ENCODE measurements at places on chromosomes 11 and 22.

DNA sequence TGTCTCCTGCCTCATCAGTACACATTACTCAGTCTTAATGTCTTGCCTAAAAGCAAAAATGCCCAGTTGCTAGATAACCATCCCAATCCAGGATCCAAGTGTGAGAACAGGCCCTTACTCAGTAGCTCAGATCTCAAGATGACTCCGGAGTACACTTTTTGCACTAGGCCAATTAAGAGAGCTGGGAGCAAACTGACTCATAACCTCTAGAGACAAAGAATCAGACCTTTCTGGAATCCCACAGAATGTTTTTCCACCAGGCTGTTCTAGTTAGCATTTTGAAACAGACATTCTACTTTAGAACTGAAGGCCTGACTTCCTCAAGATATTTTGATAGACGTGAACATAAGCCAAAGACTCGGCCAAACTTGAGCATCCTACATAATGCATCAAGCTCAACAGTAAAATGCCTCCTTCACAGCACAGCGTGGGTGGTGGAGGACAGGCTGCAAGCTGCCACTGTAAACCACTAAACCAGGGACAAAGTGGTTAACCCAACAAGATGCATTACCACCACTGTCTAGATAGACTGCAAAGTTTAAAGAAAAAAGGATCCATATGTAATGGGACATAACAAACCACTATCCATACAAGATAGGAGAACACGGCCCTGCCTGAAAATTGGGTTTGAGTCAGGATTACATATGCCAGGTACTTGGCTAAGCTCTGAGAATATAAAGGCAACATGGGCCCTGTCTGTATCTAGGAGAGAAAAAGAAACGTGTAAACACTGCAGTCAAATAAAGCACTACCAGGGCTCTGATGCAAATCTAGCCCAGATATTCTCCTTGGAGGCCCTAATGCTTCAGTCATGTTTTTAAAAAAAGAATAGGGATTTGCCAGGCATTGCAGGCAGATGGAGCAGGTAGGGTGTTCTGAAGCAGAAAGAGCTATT, 48.3 kb downstream of the MYH9 start:
- no peak for DNase-seq

GRCh38 chr11:2213890-2214526, 42.4 kb upstream of the TH start:
- no peak for DNase-seq

DNA sequence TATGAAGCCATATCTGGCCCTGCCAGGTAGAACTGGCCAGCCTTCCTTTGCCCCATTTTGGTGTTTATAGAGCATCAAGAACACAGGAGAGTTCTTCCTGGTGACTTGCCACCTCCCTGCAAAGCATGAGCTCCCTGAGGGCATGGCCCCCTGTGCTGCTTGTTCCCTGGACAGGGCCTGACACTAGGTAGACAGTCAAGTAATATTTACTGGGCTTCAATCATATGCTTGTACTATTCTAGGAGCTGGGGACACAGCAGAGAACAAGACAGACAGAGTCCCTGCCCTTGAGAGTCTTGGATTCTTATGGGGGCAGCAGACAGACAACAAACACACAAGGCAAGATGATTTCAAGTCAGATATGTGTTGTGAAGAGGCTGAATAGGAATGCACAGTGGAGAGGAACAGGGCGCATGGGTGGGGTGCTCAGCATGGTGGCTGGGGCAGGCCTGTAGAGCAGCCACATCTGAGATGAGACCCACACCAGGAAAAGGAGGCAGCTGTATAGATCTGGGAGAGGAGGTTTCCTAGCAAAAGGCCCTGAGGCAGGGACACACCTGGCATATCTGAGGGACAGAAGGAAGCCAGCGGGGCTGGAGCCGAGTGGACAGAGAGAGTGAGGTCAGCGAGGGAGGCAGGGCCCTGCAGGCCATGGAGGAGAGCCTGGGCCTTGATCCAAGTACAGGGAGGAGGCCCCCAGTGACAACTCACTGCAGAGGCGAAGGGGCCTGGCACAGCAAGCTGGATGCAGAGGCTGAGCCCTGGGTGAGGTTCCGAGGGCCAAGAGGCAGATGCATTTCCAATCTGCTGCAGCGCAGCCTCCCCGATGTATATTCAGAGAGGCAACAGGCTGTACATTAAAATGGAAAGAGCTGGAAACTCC, 10.2 kb upstream of the CBX6 start:
- DNase-seq: no peak

DNA sequence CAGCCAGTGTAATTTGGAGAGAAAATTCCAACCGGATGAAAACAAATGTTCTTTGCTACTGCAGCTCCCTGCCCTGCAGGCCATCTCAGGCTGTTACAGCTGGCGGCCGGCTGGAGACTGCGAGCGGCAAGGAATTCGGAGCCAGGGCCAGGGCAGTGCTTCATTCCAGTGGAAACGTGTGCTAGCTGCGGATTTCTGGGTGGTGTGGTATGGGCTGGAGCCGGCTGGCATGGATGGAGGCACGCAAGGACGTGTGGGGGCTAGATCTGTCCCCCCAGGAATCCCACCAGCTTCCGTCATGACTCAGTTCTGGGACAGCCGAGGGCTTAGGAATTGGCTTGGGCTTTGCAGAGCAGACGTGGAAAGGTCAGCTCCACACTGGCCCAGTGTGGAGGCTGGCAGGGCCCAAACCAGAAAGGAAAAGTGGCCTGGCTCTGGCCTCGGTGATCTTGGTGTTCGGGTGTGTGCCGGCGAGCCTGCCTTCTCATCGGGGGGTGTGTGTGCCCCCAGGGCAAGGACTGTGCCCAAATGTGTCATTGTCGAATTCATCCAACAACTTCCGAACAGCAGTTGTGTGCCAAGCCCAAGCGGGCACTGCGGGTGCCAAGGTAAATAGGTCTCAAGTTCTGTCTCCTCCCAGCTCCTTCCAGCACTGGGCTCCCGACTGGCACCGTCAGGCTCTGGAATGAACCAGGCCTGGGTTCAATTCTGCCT, 48.1 kb upstream of the SHISAL1 start:
- DNase-seq: no peak

DNA sequence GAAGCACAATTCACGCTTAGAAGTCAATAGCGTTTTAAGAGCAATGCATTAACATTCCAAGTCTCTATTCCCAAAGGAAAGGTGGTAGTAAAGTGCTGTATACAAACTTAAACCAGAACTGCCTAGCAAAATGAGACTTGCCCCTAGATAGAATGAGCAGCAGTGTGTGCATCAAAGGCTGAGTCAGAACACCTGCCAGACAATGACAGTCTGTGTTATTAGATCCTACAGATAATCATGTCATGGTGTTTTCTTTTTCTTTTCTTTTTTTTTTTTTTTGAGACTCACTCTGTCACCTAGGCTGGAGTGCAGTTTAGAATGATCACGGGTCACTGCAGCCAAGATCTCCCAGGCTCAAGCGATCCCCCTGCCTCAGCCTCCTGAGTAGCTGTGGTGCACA, 1.6 kb downstream of the RTCB start:
- DNase-seq: no peak

- no peak for DNase-seq
Measured at GRCh38 chr11:44851496-44851895, 99.2 kb downstream of the TP53I11 start.

DNA sequence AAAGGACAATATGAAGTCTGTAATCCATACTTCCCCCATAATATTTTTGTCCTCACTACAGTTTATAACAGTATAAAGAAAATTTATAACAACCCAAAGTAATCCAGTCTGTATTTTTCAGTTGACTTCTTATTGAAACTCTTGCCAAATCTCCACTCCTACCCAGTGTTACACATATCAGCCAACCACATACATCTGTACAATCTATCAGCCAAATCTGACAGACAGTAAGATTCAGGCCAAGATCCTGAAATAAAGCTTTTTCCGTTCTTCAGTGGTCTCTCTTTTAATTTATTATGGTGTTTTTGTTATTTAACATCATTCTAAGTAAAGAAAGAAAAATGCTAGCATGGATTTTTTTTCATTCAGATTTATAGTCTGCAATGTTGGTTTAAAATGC, 2370.9 kb upstream of the RAG2 start:
- DNase-seq: no peak

- DNase-seq: peak; percentile 79
Measured at GRCh38 chr11:64207256-64208085, 950 bp downstream of the FERMT3 start.

DNA sequence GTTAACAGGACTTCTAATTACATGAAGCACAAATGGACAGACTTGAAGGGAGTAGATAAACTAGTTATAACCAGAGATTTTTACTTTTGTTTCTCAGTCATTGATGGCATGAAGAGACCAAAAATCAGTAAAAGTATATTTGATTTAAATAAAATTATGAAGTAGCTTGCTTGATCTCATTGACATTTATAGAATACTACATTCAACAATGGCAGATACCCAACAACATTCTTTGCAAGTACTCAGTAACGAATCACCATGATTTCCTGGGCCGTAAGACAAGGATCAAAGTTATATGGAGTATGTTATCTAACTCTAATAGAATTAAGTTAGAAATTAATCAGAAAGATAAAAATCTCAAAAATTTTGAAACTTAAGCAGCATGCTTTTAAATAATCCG, 317.6 kb downstream of the TBC1D22A start:
- DNase-seq: no peak

- no peak for DNase-seq
Measured at GRCh38 chr11:36510594-36510942, 496 bp upstream of the TRAF6 start.

DNA sequence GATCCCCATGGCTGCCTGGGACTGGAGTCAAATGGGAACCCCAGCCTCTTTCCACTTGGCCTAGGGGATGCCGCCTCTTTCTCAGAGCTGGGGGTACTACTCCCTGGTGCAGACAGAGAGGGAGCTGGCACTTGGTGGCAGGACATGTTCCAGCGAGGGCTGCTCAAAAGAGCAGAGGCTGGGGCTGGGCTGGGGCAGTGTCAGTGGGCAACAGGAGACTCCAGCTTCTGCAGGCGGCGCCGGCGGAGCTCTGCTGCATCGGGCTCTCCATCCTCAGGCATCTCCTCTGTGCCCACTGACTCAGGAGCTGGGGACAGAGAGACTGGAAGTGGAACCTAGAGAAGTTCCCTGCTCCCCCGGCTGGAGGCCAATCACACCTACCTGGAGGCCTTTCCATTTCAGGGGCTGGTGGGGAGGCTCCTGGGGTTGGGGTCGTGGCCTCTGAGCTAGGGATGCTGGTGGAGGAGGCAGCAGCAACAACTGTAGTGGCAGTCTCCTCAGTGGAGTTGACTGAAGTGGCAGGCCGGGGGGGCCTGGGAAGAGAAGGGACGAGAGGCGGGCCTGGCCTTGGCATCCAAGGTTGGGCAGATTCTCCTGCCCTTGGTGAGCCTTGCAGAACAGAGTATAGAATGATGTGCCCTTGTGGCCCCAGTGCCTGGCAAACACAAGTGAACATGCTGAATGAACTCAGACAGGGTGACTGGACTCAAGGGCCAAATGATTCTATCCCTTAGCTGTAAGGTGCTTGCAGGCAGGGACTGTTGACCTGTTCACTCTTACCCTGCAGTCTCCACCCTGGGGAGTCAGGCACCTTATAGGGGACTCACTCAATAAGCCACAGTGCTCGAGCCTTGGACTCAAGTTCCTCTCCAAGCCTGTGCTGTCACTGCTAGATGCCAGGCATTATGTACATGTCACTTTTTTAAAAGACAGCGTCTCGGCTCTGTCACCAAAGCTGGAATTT, 5.9 kb downstream of the SYVN1 start:
- no peak for DNase-seq

- peak; percentile 44 for DNase-seq
Measured at GRCh38 chr11:122882857-122883645, 492 bp downstream of the JHY start.

- no peak for DNase-seq
Measured at GRCh38 chr11:44880511-44880910, 70.2 kb downstream of the TP53I11 start.

DNA sequence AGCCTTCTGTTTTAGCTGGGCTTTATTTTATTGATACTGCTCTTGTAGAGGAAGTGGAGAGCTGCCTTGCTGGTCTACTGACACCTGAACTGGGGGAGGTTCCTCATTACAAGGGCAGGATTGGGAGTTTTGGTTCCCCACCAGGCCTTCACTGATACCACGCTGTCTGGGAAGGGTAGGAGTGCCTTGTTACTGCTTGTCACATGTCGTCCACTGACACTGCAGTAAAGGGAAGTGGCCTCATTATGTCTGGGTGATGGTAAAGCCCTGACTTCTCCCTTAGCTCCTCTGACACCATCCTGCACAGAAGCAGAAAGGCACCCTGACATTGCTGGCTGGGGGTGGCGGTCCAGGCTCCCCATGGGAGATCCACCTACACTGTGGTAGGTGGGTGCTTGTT, 38.7 kb upstream of the ELF5 start:
- DNase-seq: peak; percentile 19

GRCh38 chr22:39936523-39937145, 23.6 kb upstream of the TMA7B start:
- DNase-seq: no peak

- no peak for DNase-seq
Measured at GRCh38 chr11:108685419-108686130, 20.7 kb downstream of the DDX10 start.
